ENCODE measurements at places on chromosomes 7 and 10. TPM values are rescaled to one million over a fixed set of nuclear protein-coding genes. Genes with fewer than 3 reads are reported as not detected.

- peak; percentile 75 for DNase-seq
Measured at GRCh38 chr10:8331896-8332729, 277.6 kb downstream of the GATA3 start.

GRCh38 chr7:144594580-144594979 is 191.1 kb upstream of the NOBOX start:
- DNase-seq: no peak

DNA sequence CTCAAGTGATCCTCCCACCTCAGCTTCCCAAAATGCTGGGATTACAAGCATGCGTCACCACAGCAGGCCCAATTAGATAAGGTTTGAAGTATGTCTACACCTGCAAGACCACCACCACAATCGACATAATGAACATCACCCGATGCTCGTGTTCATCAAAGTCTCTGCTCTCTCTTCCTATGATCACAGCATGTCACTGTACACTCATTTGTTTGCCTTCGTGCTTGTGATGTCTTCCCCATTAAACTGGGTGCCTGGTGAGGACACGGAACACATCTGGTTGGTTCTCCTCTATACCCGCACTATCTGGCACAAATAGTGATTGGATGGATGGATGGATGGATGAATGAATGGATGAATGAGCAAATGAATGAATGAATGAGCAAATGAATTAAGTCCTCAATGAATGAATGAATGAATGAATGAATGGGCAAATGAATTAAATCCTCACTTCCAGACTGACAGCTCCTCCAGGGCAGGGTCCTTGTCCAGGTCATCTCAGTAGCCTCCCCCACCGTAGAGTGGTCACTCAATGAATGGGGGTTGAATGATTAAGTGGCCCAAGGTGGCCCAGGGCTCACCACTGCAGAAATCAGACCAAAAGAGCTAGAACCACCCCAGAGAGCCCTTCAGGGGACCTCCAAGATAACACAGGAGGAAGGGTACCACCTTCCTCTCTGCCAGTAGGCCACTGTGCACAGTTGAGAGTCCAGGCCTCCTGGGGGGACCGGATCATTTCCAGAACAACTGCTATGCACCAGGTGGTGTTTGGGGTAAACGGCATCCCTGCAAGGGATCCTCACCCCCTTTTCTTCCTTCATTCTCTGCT is 101.9 kb upstream of the TNRC18 start:
- no peak for DNase-seq

GRCh38 chr7:99739699-99740572 is 4.9 kb upstream of the CYP3A7 start:
- no peak for DNase-seq

GRCh38 chr7:74138945-74139843 is 35.0 kb upstream of the EIF4H start:
- no peak for DNase-seq

DNA sequence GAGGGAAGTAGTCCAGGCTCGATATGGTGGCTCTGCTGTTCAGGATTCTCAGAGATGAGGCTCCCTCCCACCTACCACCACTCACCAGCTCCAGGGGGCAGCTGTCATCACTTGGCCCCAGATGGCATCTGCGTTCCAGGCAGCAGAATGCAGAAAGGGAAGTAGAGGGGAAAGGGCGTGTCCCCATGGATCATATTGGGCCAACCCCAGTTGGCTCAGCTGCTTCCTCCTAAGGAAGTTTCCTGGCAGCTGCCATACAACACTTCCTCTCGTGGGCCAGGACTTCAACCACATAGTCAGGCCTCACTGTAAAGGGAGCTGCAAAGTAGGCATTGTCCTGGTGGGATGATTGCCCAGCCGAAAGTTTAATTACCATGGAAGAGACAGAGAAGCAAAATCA is 1.6 kb upstream of the TEX36 start:
- DNase-seq: no peak

GRCh38 chr10:102188298-102188940 is 36.2 kb downstream of the NOLC1 start:
- no peak for DNase-seq

ANKRD2 gene
- total RNA-seq: 138 TPM

ADARB2 gene
- not detected for total RNA-seq

Data from cardiac septum (tissue), 1 donor.